Stimulated activated CD4-positive, alpha-beta T cell treated with anti-CD3 and anti-CD28 coated beads, TNF-alpha, amount 100 ng/mL, for 4 hours (primary cell): ENCODE measurements at places on chromosomes 2 and 18.
A peak's percentile ranks its signal among the peaks of the same experiment; 100 is the strongest.

DNA sequence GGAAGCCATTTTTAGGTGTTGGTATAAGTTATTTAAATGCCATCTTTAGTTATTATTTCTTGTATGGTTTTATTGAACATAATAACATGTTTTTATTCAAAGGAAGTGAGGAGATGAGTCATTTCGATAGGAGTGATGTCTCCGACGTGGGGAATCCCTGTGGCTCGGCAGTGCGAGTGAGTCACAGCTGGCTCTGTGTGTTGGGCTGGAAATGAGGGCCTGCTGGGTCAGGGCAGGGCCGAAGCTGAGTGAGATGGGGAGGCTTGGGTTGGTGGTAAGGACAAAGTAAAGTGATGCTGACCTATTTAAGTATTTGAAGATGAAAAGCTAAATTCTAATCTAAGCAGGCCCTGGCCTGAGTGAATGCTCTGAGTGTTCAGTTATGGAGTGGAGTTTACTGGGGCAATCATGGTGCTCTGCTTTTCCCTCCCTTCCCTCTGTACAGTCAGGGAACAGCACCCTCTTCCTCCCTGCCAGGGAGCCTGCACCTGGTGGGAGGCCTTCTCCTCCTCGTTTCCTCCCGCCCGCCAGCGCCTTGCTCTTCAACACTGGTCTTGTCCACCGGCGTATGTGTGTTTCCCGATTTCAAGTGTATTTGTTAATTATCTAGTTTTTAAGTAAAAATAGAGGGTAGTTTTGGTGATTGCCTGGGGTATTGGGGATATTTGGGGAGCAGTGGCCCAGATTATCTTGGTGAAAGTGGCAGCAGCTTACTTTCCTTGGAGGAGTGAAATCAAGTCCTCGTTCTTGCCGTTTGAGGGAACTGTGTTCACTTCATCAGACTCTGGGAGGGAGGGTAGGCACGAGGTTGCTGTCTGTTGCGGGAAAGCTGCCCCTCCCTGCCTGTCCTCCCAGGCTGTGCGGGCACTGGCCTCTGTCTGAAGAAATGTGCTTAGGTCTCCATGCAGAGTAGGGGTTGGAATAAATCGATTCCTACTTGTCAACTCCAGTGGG is 157.0 kb downstream of the LDLRAD4 start:
- DNase-seq = peak; percentile 41

- DNase-seq = no peak
These were observed 7.9 kb downstream of the CABLES1 start for GRCh38 chr18:23143016-23143814.

GRCh38 chr18:79961527-79962291 is 2.7 kb upstream of the HSBP1L1 start:
- no peak for DNase-seq

DNA sequence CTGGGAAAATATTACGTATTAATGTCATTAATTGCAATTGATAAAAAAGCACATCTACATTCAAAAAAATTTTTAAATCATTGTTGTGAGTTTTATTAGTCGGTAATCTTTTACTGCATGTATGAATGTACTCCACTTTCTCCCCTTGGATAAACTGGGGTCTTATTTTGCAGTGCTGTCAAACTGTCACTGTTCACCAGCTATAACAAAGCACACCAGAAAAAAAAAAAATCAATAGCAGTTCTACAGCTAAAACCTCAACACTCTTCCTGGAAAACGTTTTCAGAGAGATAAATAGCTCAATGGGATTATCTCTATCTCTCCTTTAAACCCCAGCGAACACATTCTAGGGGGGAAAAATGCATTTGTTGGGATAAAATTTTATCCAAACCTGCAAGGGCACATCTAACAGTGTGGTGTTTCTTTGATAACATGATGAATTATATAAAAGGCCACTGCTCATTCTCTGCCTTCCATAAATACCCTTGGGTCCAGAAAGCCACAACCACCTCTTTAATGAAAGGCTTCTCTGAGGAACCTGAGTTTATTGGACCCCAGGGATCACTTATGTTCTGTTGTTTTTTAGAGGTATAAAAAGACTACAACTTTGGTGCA is 219.9 kb downstream of the CDH20 start:
- no peak for DNase-seq

- no peak for DNase-seq
These were observed 134.5 kb downstream of the GALNT14 start for GRCh38 chr2:31003749-31004148.

- DNase-seq = no peak
These were observed 1345.8 kb upstream of the LRRTM1 start for GRCh38 chr2:81650048-81650971.

DNA sequence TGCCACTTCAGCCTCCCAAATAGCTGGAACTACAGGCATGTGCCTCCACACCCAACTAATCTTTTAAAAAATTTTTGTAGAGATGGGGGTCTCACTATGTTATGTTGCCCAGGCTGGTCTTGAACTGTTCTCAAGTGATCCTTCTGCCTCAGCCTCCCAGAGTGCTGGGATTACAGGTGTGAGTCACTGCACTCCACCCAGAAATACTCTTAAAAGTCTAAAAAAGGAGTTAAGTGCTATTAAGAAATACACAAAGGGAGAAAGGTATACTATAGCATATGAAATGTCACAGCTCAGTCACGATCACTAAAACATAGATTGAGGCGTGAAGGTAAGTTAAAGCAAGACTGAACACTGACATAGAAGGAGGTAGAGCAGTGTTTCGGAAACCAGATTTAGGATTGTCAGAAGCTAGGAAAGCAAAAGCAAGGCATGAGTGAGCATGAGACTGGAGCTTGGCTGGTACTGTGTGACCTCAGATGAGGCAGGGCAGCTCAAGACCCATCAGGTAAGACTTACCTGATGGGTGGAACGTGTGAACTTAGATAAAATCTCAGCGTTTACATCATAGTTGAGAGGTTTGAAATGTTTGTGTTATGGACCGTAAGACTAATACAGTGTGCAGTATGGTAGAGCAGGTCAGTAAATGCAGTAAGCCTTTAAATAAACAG is 9.2 kb downstream of the CCNYL1 start:
- no peak for DNase-seq

DNA sequence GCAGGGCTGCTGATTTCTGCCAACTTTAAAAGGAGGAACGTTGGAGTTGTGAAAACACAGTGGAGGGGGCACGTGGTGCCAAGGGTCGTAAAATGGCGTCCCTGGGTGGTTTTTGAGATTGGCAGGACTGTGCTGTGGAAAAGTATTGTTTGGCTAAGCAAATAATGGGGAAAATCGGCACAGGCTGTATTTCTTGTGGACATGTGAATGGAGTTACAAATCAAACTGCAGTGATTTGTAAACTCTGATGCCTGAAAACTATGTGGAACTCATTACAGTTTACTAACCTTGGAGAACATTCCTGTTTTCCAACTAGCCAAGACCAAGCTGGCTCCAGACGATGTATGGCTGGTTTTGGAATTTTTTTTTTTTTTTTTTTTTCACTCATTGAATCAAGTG is 68.7 kb downstream of the KCTD1 start:
- no peak for DNase-seq

GRCh38 chr2:191462370-191462769 is 215.6 kb upstream of the NABP1 start:
- DNase-seq = no peak

DNA sequence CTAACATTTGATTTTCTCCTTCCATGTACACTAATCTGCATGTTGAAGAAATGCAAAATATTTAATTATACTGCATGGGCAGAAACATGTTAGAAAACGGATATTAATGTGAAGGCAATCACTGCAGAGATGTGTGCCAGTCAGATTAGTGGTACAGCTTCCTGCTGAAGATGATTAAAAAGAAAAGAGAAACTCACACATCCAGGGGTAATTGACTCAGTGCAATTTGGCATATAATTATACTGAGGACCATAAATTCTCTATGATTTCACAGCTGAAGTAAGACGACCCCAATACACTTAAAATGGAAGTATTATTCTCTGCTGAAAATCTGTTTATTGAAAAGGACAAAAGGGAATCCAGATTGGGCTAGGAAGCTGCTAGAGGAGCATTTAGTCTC is 243.4 kb downstream of the TGIF1 start:
- no peak for DNase-seq

DNA sequence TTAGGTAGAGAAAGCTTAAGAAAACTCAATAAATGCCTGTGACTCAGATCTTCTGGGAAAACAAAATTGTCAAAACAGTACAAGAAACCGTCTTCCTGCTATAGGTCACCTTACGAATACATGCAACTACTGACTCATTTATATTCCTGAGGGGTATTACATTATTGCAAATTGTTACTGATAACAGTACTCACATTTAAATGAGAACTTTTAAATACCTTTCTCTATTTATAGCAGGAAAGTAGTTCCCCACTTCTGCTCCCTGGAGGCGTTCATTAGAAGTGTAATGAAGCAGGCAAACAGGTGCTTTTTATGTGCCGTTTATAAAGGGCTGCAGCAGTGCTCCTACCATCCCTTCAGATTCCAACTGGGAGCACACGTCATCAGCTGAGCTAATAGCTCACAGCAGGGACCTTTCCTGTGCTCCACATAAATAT is 65.1 kb upstream of the RPRM start:
- DNase-seq = no peak
